ENCODE measurements at places on chromosomes 2 and 18. TPM values are rescaled to one million over a fixed set of nuclear protein-coding genes. Genes with fewer than 3 reads are reported as not detected.

Gene PROC
- 0.59 TPM for total RNA-seq

Gene ANKRD36C
- total RNA-seq: 29.0 TPM

Gene TLX2
- not detected for total RNA-seq

Gene ACMSD
- not detected for total RNA-seq

Gene MAL
- not detected for total RNA-seq

Gene INPP5D
- total RNA-seq: not detected

Gene ALLC
- not detected for total RNA-seq

Gene ASB18
- not detected for total RNA-seq

Gene VAMP8
- 90.8 TPM for total RNA-seq

Gene RNF125
- 0.50 TPM for total RNA-seq

Gene ATOH8
- 0.47 TPM for total RNA-seq

Gene ZNF892
- total RNA-seq: 6.2 TPM

Gene ADRA2B
- not detected for total RNA-seq

Gene KCNG2
- total RNA-seq: not detected

Gene MYO3B
- 7.1 TPM for total RNA-seq

Gene IAH1
- 25.0 TPM for total RNA-seq

Gene CFC1
- not detected for total RNA-seq

Gene MATN3
- total RNA-seq: 2.3 TPM

Gene LOXHD1
- not detected for total RNA-seq

Gene FBXO48
- total RNA-seq: 2.4 TPM

Gene ASIC4
- 0.17 TPM for total RNA-seq

Gene FAM124B
- total RNA-seq: not detected

Gene SLC9A4
- total RNA-seq: 0.12 TPM

Gene DNER
- 1.1 TPM for total RNA-seq

Gene TYMS
- total RNA-seq: 84.1 TPM

Gene DTNA
- 10.9 TPM for total RNA-seq

Gene SCN7A
- not detected for total RNA-seq

Gene FTCDNL1
- total RNA-seq: 1.9 TPM

Gene LRP2
- 0.66 TPM for total RNA-seq

Gene RGPD3
- total RNA-seq: not detected

Gene UGP2
- total RNA-seq: 120 TPM

Gene POTEE
- 0.17 TPM for total RNA-seq

Gene WNT10A
- total RNA-seq: 3.4 TPM

Gene SLC5A7
- not detected for total RNA-seq

Gene MRO
- total RNA-seq: not detected

Gene LRRTM4
- total RNA-seq: not detected

Gene APCDD1
- 0.51 TPM for total RNA-seq

Gene SEPTIN10
- total RNA-seq: 64.3 TPM

Gene CFAP65
- total RNA-seq: 1.3 TPM

Gene CPLX4
- not detected for total RNA-seq

Gene DIPK1C
- not detected for total RNA-seq

Gene MERTK
- 2.1 TPM for total RNA-seq

Gene TMEM182
- total RNA-seq: 12.1 TPM

Gene IL1F10
- not detected for total RNA-seq

All from Calu3 (cell line).